Mucosa of gallbladder (tissue), 1 donor: ENCODE measurements at places on chromosomes 7 and 10. TPM values are rescaled to one million over a fixed set of nuclear protein-coding genes. Genes with fewer than 3 reads are reported as not detected.

SMKR1 gene
- total RNA-seq: 2.0 TPM

ICA1 gene
- total RNA-seq: 26.4 TPM

ELN gene
- total RNA-seq: 70.3 TPM

OR2A5 gene
- not detected for total RNA-seq

ZNF804B gene
- total RNA-seq: not detected

MINPP1 gene
- 24.0 TPM for total RNA-seq

WDR86 gene
- total RNA-seq: 2.9 TPM

NMT2 gene
- total RNA-seq: 23.3 TPM

ATG9B gene
- 1.2 TPM for total RNA-seq

SLC26A5 gene
- total RNA-seq: 0.23 TPM

- no peak for DNase-seq
Observed at GRCh38 chr7:66502230-66503035, 126.2 kb upstream of the KCTD7 start.

- no peak for DNase-seq
Observed at GRCh38 chr10:110172155-110172554, 35.2 kb upstream of the MXI1 start.

- DNase-seq: peak; percentile 68
Observed at GRCh38 chr7:73718905-73719805, at the start of gene STX1A. Gene STX1A, minus strand, starts transcription at chr7:73719669. Its CDS starts 38 bp downstream, at chr7:73719631.

DNA sequence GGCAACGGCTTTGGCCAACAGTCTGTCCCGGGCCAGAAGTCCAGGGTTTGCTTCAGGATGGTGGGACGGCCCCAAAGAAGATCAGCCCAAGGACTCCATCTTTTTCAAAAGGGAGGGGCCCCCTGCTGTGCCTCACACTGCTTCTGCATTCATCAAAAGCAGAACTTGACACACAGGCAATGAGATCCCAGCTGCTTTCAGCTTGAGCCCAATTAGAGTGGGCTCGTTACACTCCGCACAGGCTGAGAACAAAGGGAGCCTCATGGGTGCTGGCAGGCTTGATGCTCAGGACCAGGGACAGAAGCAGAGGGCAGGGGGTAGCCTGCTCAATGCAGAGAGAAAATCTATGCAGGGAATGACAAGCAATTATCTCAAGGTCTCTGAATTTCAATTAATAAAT lies 45.5 kb downstream of the VOPP1 start:
- DNase-seq: no peak

- no peak for DNase-seq
Observed at GRCh38 chr7:31341141-31341540, 615 bp upstream of the NEUROD6 start.

- no peak for DNase-seq
Observed at GRCh38 chr10:132876131-132876860, 66.1 kb downstream of the CFAP46 start.

GRCh38 chr7:74598558-74598957 lies 59.0 kb upstream of the GTF2I start:
- DNase-seq: no peak

DNA sequence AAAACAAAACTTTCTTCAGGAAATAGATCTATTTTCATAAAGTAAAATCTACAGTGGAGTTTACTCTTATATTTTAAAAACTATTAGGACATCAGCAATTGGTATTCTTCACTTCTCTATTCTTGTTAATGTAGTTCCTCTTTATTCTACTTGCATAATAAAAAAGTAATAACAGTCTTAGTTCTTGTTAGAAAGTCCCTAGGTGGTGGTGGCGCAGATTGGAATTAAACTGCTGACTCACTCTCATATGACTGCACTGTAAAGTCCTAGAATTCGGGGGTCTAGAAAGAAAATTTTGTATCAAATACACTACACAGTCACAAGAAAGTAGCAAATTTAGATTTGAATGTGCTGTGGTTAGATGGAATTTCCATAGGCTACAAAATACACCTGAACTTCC lies 44.6 kb upstream of the TES start:
- DNase-seq: no peak
